Breast epithelium (tissue), 4 donors: ENCODE measurements at places on chromosomes 6 and 20. TPM values are rescaled to one million over a fixed set of nuclear protein-coding genes. Genes with fewer than 3 reads are reported as not detected.

DNA sequence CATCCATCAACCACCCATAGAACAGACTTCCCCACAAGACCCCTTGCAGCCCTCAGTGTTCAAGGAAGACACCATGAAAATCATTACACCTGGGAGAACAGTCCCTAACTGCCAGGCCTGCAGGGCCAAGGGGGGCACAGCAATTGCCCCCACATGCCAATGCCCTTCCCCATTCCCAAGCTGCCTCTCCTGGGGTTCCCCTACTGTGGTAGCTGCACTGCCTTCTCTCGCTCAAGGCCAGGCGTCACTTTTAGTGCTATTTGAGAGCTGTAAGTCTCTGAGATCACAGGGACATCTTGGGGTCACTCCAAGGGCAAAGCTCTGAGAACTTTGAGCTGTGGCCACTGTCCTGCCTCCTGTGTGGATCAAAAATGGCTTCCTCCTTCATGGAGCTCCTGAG is 6.0 kb upstream of the ACSS1 start:
- no peak overlapping the region for H3K27ac ChIP-seq
- peaks cover 2% of the 10 kb centered on the region for H3K4me1 ChIP-seq
- H3K4me3 ChIP-seq: no peak overlapping the region

DNA sequence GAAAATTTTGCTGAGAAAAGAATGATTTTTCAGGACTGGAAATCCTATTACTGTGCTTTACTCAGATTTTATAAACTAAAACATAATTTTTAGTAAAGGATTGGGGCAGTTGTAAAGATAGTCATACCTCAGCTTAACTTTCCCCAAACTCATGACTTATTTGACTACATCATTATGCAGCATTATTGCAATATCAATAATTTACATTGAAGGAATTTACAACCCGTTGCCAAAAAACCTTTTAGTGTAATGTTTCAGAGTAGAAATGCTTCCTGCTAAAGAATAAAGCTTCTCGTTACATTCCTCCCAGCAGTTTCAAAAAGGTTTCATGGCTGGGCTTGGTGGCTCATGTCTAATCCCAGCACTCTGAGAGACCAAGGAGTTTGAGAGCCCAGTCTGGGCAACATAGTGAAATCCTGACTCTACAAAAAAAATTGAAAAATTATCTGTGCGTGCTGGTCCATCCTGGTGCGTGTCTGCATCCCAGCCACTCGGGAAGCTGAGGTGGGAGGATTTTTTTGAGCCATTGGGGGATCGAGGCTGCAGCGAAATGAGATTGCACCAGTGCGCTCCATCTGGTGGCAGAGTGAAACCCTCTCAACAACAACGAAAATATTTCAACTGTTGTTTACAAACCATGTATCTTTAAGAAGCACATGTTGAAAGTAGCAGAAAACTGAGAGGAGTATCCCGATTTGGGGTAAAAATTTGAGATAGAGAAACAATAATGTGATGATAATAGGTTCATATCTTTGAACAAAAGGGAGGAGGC is 4.4 kb downstream of the AMD1 start:
- DNase-seq: no peak
- H3K27ac ChIP-seq: no peak overlapping the region
- no peaks in the 10 kb centered on the region for H3K36me3 ChIP-seq

GRCh38 chr20:37375227-37375626 is 29.3 kb downstream of the SRC start:
- no peak for DNase-seq
- no peaks in the 10 kb centered on the region for H3K4me1 ChIP-seq
- no peaks in the 10 kb centered on the region for H3K36me3 ChIP-seq
- no peaks in the 10 kb centered on the region for H3K27me3 ChIP-seq
- H3K4me3 ChIP-seq: no peak overlapping the region
- no peak overlapping the region for H3K27ac ChIP-seq

- H3K27me3 ChIP-seq: no peaks in the 10 kb centered on the region
- no peak for DNase-seq
- H3K4me1 ChIP-seq: no peaks in the 10 kb centered on the region
- H3K36me3 ChIP-seq: no peaks in the 10 kb centered on the region
- H3K27ac ChIP-seq: no peak overlapping the region
Measured at GRCh38 chr6:130788954-130789353, 38.3 kb upstream of the SMLR1 start.

DNA sequence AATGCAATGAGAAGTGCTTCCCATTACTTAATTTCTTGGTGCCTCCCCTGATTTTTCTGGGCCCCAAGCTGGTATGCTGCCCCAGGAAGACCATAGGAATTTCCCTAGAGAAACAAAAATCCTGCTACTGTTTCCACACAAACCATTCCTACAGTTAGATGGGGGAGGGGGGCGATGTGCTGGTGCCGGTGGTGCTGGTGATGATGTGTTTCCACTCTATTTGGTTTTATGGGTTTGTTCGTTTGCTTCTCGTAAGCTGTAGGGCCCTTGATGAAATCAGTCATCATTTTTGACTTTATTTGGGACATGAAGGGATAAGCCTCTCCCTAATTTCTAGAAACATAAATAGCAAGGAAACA is 105.1 kb downstream of the MKKS start:
- DNase-seq: no peak
- no peaks in the 10 kb centered on the region for H3K4me1 ChIP-seq
- H3K27ac ChIP-seq: no peak overlapping the region
- no peaks in the 10 kb centered on the region for H3K27me3 ChIP-seq
- no peak overlapping the region for H3K4me3 ChIP-seq
- no peaks in the 10 kb centered on the region for H3K36me3 ChIP-seq

SLC26A8 gene
- total RNA-seq: 0.48 TPM

GRCh38 chr20:47854687-47855212 is 69.5 kb upstream of the SULF2 start:
- no peak overlapping the region for H3K27ac ChIP-seq
- no peak overlapping the region for H3K4me3 ChIP-seq
- H3K36me3 ChIP-seq: no peaks in the 10 kb centered on the region
- no peaks in the 10 kb centered on the region for H3K27me3 ChIP-seq
- peaks cover 5% of the 10 kb centered on the region for H3K4me1 ChIP-seq

- H3K4me3 ChIP-seq: no peak overlapping the region
- no peak overlapping the region for H3K27ac ChIP-seq
- no peaks in the 10 kb centered on the region for H3K4me1 ChIP-seq
- no peak for DNase-seq
Measured at GRCh38 chr20:48215536-48215935, 430.3 kb upstream of the SULF2 start.

DNA sequence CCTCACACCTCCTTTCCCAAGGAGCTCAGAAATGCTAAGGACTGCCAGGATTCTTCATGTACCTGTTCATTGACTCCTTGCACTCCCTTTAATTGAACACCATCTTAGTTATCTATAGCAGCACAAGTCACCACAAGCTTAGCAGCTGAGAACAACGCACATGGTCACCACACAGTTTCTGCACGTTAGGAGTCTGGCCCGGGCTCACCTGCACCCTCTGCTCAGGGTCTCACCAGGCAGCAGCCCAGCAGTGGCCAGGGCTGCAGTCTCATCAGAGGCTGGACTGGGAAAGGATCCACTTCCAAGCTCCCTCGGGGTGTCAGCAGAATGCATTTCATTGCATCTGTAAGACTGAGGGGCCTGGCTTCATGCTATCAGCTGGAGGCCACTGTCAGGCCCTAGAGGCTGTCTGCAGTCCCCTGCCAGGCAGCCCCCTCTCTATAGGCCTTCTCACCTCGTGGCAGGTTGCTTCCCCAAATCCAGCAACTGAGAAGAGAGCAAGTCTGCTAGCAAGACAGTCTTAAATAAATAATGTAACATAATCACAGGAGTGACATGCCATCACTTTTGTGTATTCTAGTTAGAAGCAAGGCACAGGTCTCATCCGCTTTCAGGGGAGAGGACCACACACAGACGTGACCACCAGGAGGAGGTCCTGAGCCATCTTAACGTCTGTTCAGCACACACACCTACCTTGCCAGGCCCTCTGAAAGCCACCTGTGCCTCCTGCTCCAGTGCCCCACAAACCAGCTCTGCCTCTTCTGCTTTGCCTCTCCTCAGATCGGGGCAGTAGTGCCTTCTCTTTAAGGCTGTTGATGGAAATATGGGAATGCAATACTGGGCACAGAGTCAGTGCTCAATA is 165.2 kb upstream of the CST7 start:
- DNase-seq: no peak
- no peak overlapping the region for H3K27ac ChIP-seq
- H3K27me3 ChIP-seq: peaks cover 22% of the 10 kb centered on the region
- H3K36me3 ChIP-seq: no peaks in the 10 kb centered on the region
- H3K4me3 ChIP-seq: no peak overlapping the region

- no peak for DNase-seq
- H3K27me3 ChIP-seq: no peaks in the 10 kb centered on the region
- H3K4me1 ChIP-seq: no peaks in the 10 kb centered on the region
- no peak overlapping the region for H3K4me3 ChIP-seq
- no peak overlapping the region for H3K27ac ChIP-seq
- H3K36me3 ChIP-seq: no peaks in the 10 kb centered on the region
Measured at GRCh38 chr6:116359835-116360234, 10.9 kb upstream of the DSE start.

DNA sequence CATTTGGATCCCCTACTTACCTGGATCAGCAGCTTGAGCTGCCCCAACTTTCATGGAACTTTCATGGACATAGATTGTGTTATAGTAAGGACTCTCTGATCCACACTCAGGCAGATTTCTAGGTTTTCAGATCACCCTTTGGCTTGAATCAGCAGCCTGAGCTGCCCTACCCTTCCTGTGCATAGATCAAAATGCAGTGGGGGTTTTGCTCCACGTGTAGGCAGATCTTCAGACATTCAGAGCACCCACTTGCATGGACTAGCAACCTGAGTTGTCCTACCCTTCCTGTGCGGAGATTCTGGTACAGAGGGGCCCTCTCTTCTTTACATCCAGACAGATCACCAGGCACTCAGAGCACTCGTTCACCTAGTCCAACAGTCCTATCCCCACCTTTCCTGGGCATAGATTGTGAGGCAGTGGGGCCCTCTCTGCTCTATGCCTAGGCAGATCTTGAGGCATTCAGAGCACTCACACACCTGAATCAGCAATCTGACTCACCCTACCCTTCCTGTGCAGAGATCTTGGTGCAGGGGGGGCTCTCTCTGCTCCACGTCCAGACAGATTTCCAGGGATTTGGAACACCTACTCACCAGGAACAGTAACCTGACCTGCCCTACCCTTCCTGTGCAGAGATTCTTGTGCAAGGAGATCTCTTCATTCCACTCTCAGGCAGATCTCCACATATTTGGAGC is 705.2 kb upstream of the NRSN1 start:
- H3K4me1 ChIP-seq: no peaks in the 10 kb centered on the region
- no peak overlapping the region for H3K4me3 ChIP-seq
- H3K36me3 ChIP-seq: no peaks in the 10 kb centered on the region
- no peak for DNase-seq
- H3K27me3 ChIP-seq: no peaks in the 10 kb centered on the region

DEFB124 gene
- total RNA-seq: not detected

DNA sequence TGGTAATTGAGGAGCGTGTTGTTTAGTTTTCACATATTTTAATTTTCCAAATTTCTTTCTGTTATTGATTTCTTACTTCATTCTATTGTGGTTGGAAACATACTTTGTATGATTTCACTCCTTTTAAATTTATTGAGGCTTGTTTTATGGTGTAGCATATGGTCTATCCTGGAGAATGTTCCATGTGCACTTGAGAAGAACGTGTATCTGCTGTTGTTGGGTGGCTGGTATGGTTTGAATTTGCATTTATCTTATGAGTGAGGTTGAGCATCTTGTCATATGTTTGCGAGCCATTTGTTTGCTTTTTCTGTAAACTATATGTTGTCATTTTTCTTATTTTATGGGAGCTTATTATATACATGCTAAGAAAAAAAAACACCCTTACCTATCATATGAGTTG is 26.5 kb downstream of the SRC start:
- H3K27me3 ChIP-seq: no peaks in the 10 kb centered on the region
- H3K4me3 ChIP-seq: no peak overlapping the region
- H3K4me1 ChIP-seq: no peaks in the 10 kb centered on the region

IPCEF1 gene
- 6.7 TPM for total RNA-seq

GRCh38 chr6:70790483-70791224 is 123.0 kb downstream of the SMAP1 start:
- H3K27ac ChIP-seq: no peak overlapping the region
- H3K4me1 ChIP-seq: no peaks in the 10 kb centered on the region
- DNase-seq: no peak
- no peaks in the 10 kb centered on the region for H3K36me3 ChIP-seq
- H3K27me3 ChIP-seq: no peaks in the 10 kb centered on the region

DNA sequence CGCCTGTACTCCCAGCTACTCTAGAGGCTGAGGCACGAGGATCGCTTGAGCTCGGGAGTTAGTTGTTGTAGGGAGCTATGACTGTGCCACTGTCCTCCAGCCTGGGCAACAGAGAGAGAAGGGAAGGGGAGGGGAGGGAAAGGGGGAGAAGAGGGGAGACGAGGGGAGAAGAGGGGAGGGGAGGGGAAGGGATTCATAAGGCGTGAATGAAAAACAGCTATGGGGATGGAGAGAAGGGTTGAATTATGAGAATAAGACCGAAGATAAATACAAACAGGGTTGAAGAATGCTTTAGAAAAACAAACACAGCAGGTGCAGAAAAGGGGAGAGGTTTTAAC is 106.0 kb downstream of the TRIM27 start:
- no peaks in the 10 kb centered on the region for H3K36me3 ChIP-seq
- no peak overlapping the region for H3K4me3 ChIP-seq
- no peaks in the 10 kb centered on the region for H3K4me1 ChIP-seq
- no peak for DNase-seq

GRCh38 chr6:157804448-157805327 is 18.4 kb upstream of the SNX9 start:
- DNase-seq: no peak
- H3K4me3 ChIP-seq: no peak overlapping the region
- no peaks in the 10 kb centered on the region for H3K36me3 ChIP-seq
- H3K27me3 ChIP-seq: no peaks in the 10 kb centered on the region

DNA sequence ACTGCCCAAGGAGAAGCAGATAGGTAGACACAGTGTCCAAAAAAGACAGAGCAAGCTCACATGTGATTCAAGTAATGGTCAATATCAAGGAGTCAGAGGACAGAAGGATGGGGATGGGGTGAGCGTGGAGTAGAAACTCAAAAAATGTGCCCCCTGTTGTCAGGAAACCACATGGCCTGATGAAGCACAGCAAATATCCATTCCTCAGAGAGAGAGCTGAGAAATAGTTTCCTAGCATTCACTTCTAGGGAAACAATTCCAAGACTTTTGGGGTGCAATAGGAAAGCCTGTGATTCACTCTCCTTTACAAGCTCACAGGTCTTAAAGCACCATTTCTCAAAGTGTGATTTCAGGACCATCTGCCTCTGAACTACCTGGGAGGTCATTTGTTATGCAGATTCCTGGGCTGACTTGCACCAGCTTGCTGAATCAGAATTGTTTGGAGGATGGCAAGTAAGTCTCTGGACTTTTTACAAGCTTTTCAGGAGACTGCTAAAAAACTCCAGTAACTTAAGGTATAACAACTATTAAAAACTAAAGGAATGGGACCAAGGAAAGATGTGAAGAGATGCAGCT is 432.8 kb downstream of the HDGFL1 start:
- H3K27me3 ChIP-seq: no peaks in the 10 kb centered on the region
- H3K4me1 ChIP-seq: no peaks in the 10 kb centered on the region
- H3K27ac ChIP-seq: no peak overlapping the region
- H3K4me3 ChIP-seq: no peak overlapping the region
- no peaks in the 10 kb centered on the region for H3K36me3 ChIP-seq
- DNase-seq: no peak
